ENCODE measurements at places on chromosomes 7 and 10. TPM values are rescaled to one million over a fixed set of nuclear protein-coding genes. Genes with fewer than 3 reads are reported as not detected.

DNA sequence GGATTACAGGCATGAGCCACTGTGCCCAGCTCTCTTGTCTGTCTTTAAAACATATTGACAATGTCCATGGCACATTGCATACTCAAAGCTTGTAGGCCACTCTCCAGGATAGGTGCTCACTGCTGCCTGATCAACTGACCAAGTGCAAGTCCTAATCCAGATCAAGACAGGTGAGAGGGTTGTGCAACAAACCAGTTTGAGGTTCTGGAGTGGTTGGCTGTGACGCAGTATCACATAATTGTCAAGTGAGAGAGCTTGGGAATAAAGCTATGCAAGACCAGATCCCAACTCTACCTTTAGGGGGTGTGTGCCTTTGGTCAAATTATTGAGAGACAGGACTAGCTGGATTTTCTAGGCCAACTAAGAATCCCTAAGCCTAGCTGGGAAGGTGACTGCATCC lies 43.0 kb upstream of the OPN4 start:
- no peak overlapping the region for H3K27ac ChIP-seq
- no peaks in the 10 kb centered on the region for H3K27me3 ChIP-seq
- no peak for DNase-seq

- peaks cover 7% of the 10 kb centered on the region for H3K4me1 ChIP-seq
- no peak overlapping the region for H3K27ac ChIP-seq
- no peaks in the 10 kb centered on the region for H3K36me3 ChIP-seq
- no peak overlapping the region for H3K4me3 ChIP-seq
Measured at GRCh38 chr10:615583-616152, 73.8 kb downstream of the DIP2C start.

Gene PIP
- not detected for total RNA-seq

DNA sequence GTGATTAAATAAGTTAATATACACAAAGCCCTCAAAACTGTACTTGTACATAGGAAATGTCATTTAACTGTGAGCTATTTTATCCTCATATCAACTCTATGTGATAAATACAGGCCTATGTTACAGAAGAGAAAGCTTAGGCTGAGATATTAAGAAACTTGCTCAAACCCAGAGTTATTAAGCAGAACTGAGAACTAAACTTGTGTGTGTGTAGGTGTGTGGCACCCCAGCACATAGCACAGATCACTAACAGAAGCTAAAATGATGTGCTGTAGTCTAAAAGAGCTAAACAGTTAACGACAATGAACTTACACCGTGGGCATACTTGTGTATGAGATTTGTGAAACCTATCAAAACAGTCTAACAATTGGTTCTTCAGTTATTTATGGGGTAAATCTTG lies 34.5 kb downstream of the MTPN start:
- H3K36me3 ChIP-seq = peaks cover 20% of the 10 kb centered on the region
- no peak overlapping the region for H3K4me3 ChIP-seq
- H3K27ac ChIP-seq = no peak overlapping the region
- no peak for DNase-seq
- H3K4me1 ChIP-seq = peaks cover 8% of the 10 kb centered on the region

Gene ITIH2
- not detected for total RNA-seq

- H3K27me3 ChIP-seq = no peaks in the 10 kb centered on the region
- no peaks in the 10 kb centered on the region for H3K36me3 ChIP-seq
- H3K27ac ChIP-seq = no peak overlapping the region
- no peak for DNase-seq
Measured at GRCh38 chr7:16934722-16935340, 53.0 kb upstream of the AGR3 start.

DNA sequence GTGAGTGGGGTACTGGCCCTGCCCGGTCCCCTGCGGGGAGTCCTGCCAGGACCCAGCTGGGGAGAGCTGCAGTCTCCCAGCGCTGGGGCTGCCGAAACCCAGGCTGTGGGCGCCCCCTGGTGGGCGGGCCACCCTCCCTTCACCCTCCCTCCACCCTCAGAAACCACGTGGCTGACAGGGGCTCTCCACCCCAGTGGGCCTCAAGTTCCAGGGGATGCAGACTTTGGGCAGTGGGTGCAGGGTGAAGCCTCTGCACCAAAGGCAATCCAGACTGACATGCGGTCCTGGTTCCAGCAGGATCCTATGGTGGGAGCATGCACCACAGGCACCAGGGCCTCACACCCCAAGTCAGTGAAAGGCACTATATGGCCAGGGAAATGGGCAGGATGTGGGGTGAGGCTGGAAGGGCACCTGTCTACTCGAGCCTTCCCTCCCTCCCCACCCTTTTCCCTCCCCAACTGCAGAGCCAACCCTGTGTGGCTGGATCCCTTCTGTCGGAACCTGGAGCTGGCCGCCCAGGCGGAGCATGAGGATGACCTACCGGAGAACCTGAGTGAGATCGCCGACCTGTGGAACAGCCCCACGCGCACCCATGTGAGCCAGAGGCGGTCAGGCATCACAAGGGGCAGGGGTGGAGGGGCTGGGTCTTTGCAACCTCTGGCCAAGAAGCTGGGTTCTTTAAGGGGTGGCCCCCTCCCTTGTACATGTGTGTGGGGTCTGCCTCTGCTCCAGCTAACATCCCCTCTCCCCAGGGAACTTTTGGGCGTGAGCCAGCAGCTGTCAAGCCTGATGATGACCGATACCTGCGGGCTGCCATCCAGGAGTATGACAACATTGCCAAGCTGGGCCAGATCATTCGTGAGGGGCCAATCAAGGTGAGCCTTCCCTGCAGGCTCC lies 38.8 kb downstream of the PSAP start:
- H3K27me3 ChIP-seq = no peaks in the 10 kb centered on the region
- no peak overlapping the region for H3K4me3 ChIP-seq
- peak; percentile 89 for DNase-seq
- H3K4me1 ChIP-seq = no peaks in the 10 kb centered on the region
- H3K27ac ChIP-seq = no peak overlapping the region
- H3K36me3 ChIP-seq = no peaks in the 10 kb centered on the region

Measured in Karpas-422 (cell line).